ENCODE measurements at places on chromosomes 6 and 20.

DNA sequence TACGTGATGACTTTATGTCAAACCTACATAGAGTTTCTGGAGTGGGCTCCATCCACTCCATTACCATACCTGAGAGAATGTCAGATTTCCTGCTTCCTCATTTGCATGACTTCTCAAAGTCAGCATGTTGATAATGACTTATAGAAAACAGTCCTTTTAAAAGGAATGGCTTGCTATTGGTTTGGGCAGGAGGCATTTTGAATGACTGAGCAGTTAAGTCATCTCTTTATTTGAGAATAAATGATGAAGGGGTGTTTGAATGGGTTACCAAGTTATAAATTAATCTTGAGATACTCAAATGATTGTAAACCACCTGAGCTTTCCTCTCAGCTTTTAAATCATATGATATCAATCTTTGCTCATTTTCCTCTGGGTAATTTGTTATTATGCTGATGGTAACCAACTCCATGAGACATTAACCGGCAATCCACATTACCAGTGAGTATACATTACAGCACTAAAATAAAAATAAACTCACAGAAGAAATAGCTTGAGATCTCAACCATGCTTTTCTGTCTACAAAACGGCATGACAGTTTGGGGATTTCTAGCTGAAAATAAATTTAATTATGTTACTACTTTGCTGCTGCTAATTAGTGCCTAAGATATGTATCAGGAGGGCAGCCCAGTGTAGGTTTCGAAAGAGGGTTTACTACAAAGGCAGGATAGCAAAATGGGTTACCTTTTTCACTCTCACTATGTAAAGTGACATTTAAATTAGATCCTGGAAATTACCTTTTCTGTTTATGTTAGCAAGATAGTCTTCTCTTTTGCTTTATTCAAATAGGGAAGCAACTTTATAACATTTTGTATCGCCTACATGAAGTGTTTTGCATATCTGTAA is 78.8 kb downstream of the RPS12 start:
- H3K27me3 ChIP-seq, result no peaks in the 10 kb centered on the region
- no peak overlapping the region for H3K4me3 ChIP-seq
- DNase-seq, result no peak
- no peaks in the 10 kb centered on the region for H3K36me3 ChIP-seq
- no peaks in the 10 kb centered on the region for H3K4me1 ChIP-seq

- no peak overlapping the region for H3K27ac ChIP-seq
- H3K4me3 ChIP-seq, result no peak overlapping the region
- H3K36me3 ChIP-seq, result no peaks in the 10 kb centered on the region
Measured at GRCh38 chr6:85262621-85263020, 187.3 kb upstream of the NT5E start.

DNA sequence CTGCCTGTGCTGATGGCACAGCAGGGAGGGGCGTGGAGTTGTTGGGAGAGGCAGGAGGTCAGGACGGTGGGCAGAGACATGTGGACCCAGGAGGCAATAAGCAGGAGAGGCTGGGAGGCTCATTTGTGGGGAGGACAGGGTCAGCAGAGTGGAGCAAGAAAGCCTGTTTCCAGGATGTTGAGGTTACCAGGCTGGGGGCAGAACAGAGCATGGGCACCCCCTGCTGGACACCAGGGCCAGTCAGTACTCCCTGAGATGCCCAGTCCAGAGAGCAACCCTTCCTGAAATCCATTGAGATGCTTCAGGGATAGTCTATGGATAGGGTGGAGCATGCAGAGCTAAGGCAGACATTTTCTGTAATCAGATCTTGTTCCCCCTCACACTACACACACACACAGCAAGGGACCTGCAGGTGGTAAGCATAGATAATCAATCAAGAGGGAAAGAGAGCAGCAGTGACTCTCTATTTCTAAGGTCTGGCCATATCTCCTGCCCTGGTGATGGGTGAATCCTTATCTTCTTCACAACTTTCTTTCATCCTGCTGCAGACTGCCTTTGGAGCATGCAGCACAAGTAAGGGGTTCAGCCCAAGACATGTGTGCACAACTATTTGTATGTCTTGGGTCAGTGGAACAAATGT is 41.7 kb downstream of the MOCS1 start:
- peak; percentile 73 for DNase-seq
- no peak overlapping the region for H3K27ac ChIP-seq
- no peak overlapping the region for H3K4me3 ChIP-seq
- peaks cover 3% of the 10 kb centered on the region for H3K27me3 ChIP-seq
- H3K4me1 ChIP-seq, result no peaks in the 10 kb centered on the region

DNA sequence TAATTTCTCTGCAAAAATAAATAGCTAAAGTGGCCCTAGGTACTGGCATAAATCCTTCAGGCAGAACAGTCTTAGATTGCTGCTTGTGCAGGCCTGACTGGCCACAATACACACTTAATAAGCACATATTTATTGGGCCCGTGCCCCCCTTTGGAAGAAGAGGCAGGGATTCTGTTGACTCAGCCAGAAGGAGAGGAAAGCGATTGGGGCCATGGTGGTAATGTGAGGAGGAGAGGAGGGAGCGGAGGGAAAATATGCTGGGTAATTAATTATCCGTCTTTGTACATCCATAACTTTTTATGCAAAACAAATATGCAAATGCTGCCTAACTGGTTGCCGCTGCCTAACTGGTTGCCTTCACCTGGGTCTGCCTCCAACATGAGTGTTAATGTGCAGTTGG is 36.2 kb downstream of the CD40 start:
- H3K4me3 ChIP-seq, result no peak overlapping the region
- DNase-seq, result no peak
- H3K36me3 ChIP-seq, result no peaks in the 10 kb centered on the region
- peaks cover 32% of the 10 kb centered on the region for H3K4me1 ChIP-seq

- H3K36me3 ChIP-seq, result no peaks in the 10 kb centered on the region
- H3K27me3 ChIP-seq, result no peaks in the 10 kb centered on the region
- DNase-seq, result no peak
- no peak overlapping the region for H3K27ac ChIP-seq
Measured at GRCh38 chr6:90151576-90152422, 144.8 kb downstream of the BACH2 start.

- DNase-seq, result no peak
- H3K4me1 ChIP-seq, result no peaks in the 10 kb centered on the region
- peaks cover 2% of the 10 kb centered on the region for H3K27me3 ChIP-seq
- H3K4me3 ChIP-seq, result no peak overlapping the region
- H3K36me3 ChIP-seq, result no peaks in the 10 kb centered on the region
Measured at GRCh38 chr6:81987293-81987692, 234.8 kb upstream of the TENT5A start.

DNA sequence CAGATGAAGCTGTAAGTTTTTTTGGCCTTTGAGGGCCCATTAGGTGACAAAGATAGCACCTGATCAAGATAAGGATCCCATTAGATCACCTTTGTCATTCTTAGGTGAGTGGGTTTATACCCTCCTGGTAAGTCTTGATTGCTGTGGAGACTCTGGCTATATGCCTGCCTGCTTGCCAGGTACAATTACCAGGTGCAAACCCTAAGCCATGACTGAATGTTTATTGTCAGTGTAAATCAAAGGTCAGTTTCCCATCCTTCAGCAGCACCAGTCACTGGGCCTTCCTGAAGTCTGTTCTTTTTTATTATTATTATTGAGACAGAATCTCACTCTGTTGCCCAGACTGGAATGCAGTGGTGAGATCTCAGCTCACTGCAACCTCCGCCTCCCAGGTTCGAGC is 106.4 kb upstream of the FOXO3 start:
- H3K36me3 ChIP-seq, result no peaks in the 10 kb centered on the region
- H3K4me3 ChIP-seq, result no peak overlapping the region
- no peaks in the 10 kb centered on the region for H3K27me3 ChIP-seq
- peaks cover 3% of the 10 kb centered on the region for H3K4me1 ChIP-seq
